ENCODE measurements at places on chromosomes 16 and 17.

GRCh38 chr17:61218438-61218837 is 181.2 kb upstream of the TBX2 start:
- DNase-seq = no peak

- DNase-seq = peak; percentile 64
These were observed 655 bp downstream of the HIRIP3 start for GRCh38 chr16:29994600-29995323.

- no peak for DNase-seq
These were observed 73.6 kb downstream of the ABCC6 start for GRCh38 chr16:16149710-16150116.

- DNase-seq = peak; percentile 28
These were observed 806 bp downstream of the TBX21 start for GRCh38 chr17:47733674-47734410.

GRCh38 chr17:4599505-4600281 is 15.4 kb downstream of the SMTNL2 start:
- no peak for DNase-seq

DNA sequence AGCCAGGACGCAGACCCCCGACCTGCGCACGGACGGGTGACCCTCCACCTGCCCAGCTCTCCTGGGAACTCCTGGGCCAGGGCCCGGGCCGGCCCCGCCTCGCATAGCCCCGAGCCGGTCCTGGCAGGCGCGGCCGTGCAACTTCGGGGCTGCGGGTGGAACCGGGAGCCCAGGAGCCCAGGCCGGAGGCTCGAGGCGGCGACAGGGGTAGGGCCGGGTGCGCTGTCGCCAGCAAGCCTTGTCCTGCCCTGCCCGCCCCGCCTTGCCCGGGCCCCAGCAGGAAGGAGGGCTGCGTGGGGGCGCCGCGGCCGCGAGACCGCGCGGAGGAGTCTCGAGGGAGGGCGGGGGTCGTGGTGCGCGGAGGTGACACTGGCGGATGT is 408 bp downstream of the LMF1 start:
- no peak for DNase-seq

DNA sequence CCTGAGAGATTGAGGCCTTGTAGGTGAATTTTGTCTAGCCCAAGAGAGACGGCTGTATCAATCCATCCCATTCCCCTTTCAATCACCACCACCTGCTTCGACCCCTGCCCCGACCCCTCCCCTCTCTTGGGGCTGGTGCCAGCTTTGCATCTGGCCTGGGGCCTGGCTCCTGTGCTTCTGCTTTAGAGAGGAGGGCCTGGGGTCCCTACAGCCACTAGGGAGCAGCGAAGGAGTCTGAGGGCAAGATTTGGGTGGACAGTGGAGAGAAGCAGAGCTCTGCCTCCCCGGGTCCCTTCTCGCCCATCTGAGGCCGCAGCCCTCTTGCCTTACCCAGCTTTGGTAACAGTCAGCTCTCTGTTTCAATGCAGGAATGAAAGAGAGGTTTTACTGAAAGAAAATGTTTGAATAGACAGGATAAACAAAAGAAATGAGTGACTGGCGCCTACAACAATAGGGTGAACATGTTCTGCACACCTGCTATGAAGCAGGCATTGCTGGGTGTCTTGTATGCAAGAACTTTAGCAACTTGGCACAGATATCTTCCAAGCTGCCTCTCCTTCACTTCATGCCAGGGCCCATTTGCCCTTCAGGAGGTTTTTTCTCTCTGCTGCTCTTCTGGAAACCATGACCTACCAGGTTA is 57.4 kb downstream of the SLC47A1 start:
- DNase-seq = no peak

GRCh38 chr16:4888428-4889135 is 41.3 kb downstream of the UBN1 start:
- no peak for DNase-seq

GRCh38 chr17:61002316-61002736 is 324.7 kb downstream of the BCAS3 start:
- no peak for DNase-seq

DNA sequence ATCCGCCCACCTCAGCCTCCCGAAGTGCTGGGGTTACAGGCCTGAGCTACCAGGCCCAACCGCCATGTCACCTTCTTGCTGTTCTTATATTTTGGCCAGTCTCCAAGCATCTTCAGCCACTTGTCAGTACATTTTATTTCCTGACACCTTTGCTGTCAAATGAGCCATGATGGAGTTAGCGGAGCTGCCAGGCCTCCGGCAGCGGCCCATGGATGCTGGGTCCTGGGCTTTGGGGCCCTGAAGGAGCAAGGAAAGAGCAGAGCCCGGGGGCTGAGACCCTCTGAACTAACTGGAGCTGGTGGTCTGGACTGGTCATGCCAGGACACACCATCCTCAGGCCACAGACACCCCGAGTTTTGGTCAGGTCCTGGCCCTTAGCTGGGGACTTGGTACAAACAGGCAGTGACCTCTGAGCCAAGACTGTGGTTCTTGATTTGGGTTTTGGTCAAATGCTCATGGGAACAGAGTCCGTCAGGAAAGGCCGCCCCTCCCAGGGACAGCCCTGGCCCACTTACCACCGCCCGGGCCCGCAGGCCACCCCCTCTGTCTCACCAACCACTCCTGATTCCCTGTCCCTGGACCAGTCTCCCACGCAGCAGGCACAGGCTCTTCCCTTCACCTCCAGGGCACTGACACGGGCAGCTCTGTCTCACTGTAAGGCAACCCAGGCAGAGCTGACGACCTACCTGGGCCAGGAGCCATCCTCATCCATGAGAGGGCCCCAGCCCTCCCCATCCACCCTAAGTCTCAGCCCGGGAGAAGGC is 42.0 kb downstream of the TNFRSF13B start:
- DNase-seq = no peak

DNA sequence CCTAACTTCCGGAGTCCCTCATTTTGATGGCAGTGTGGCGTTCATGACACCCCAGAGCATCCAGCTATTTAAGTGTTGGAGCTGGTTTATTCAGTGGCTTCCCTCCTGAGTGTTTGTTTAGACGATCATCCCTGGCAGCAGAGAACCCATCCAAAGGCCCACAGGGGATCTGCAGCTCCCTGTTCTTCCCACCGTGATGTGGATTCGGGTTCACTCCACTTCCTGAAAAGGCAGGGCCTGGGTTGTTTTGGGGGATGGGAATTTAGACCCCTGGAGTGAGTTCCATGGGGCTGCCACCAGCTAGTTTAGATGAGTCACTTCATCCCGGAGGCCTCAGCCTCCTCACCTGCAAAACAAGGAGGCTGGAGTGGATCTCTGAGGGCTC is 2.3 kb downstream of the KSR1 start:
- DNase-seq = no peak

DNA sequence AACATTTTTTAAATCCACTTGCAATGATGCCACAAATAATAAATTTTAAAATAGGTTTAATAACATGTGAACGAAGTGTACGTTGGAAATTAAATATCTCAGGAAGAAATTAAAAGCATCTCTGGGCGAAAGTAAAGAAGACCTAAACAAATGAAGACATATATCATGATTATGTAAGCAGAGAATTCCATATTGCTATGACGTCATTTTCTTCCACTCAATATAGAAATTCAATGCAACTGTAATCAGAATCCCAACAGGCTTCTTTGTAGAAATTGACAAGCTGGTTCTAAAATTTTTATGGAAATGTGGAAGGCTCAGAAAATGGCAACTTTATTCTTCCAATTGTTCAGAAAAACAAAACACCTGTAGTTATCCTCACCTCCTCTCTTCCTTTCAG is 33.8 kb upstream of the RBFOX3 start:
- DNase-seq = no peak

DNA sequence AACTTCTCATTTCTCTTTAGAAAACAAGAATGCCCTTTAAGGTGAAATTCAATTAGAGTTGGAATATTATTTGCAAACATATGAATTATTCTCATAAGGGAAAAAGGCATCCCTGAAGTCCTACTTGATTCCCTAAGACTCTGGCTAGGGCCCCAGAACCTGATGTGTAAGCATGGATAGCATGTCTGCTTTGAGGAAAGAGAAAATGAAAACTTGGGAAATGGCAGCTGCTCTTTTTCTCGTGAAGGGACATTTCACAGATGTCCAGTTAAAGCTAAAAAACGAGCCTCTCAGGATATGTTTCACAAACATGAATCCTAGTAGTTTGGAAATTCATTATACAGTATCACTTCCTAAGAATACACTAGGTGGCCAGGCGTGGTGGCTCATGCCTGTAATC is 112.3 kb upstream of the CLEC3A start:
- no peak for DNase-seq

- no peak for DNase-seq
These were observed 1138.5 kb downstream of the CDH11 start for GRCh38 chr16:63983401-63983800.

DNA sequence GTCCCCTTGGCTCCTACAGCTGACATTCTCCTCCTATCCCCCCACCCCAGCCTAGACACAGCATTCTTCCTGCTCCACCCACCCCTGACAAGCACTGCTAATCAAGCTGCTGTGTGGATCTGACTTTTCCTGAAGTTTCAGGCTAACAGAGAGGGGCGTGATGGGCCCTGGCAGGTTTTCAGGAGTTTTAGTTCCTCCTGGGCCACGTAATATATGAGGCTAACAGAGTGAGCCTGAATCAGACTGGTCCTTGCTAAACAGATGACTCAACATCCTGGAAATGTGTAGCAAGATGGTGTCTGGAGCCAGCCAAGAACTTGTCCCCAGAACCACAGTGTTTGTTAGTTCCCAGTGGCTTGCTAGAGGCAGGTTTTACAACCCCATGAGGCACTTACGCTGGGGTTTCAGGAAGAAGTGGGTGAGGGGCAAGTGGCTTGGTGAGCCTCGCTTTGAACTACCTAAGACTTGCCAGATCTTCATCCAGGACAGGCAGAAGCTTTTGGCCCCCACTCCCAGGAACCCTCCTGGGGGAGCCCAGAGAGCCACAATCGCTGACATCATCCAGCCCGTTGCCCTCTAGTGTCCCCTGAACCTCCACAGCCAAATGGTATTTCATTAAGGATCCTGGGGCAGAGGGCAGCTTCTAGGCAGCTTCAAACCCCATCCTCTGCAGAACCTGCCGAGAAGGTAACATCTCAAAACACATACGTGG is 15.9 kb downstream of the TMEM92 start:
- no peak for DNase-seq

DNA sequence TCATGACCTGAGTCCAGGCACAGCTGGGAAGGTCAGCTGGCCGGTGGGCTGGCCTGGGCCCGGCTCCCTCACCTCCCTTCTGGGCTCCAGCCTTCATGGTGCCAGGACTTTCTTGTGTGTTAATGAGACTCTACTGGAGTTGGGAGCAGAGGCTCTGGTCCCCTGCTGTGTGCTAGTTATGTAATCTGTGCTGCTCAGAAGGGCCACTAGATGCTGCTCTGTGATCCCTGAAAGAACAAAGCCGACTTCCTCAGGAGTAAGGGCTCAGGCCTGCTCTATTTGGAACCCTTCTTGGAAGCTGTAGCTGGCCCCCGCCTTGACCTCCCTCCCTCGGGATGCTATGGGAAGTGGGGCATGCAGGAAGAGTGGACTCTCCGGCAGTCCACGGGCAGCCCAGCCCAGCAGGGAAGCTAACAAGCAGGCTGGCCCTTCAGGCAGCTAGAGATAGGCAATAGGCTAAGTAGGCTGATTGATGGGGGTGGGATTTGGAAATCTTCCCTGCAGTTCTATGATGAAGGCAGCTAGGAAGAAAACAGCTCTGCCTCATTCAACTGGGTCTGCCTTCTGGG is 3.3 kb upstream of the CDK5R1 start:
- peak; percentile 30 for DNase-seq

- no peak for DNase-seq
These were observed 27.0 kb downstream of the CLUH start for GRCh38 chr17:2684549-2684948.

GRCh38 chr17:80029258-80029974 is 6.3 kb downstream of the TBC1D16 start:
- DNase-seq = no peak

GRCh38 chr17:62882284-62882683 is 74.2 kb upstream of the MARCHF10 start:
- DNase-seq = no peak

DNA sequence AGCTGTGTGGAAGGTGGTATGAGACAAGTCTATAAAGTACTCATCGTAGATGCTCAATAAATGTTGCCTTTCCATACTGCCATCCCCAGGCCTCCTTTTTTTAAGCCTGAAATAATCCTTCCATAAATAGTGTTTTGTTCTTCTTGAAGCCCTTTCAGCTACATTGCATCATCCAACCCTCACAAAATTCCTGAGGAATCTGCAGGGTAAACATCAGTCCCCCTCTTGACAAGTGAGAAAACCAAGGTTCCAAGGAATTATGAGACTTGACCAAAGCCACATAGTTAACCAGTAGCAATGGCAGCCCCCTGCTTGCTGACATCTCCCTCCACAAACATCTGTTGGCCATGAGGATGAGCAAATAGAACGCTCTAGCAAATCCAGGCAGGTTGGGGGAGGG is 89.7 kb upstream of the CCL1 start:
- no peak for DNase-seq

- no peak for DNase-seq
These were observed 57.9 kb upstream of the PLCG2 start for GRCh38 chr16:81720973-81721906.

DNA sequence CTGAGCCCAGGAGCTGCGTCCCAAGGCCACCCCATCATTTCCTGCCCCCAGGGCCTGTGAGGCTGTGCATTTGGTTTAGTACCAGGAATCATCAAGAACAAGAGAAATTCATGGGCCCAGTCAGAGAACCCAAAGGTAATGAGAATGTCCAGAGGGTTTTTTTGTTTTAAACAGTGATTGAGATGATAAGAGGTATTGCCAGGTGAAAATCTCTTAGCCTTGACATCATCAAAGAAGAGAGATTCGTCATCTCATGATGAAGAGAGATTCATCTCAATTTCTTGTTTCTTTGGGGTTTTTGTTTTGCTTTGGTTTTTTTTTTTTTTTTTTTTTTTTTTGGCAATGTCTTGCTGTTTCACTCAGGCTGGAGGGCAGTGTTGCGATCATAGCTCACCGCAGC is 170.6 kb upstream of the CACNG5 start:
- DNase-seq = no peak

DNA sequence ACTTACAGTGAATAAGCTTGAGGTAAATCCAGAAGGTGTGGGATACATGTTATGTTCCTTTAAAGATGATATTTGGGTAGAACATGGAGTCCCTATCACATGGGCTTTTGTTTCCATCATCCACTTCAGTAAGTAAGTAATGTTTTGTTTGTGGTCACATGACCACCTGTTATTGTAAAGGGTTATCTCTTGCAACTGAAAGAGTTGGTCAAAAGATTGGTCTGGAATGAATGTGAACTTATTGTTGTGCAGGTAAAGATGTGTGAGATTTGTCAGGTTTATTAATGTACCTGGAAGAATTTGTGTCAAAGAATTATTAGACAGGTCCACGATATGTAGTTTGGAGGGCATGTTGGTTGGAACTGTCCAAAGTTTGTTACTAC is 1.6 kb downstream of the OMG start:
- DNase-seq = no peak

DNA sequence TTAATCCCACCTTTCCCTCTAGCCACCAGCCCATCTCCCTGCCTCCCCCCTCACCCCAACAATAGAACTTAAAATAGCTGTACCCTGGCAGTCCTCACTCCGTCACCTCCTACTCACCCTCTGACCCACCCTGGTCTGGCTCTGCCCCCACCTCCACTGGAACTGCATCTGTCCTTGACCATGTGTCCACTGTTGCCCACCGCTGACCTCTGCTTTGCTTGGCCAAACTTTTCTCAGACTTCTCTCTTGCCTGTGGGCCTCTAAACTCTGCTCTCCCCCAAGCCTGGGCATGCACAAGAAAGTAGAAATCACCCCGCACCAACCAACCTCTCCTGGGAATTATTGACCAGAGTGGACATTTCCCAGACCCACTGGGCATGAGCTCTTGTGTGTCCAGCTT is 169.8 kb downstream of the WSCD1 start:
- no peak for DNase-seq

- no peak for DNase-seq
These were observed 230.5 kb upstream of the ASIC2 start for GRCh38 chr17:33523577-33523981.

- DNase-seq = no peak
These were observed 15.6 kb downstream of the ANKS3 start for GRCh38 chr16:4718466-4718865.
